ENCODE measurements at places on chromosomes 3 and 15. TPM values are rescaled to one million over a fixed set of nuclear protein-coding genes. Genes with fewer than 3 reads are reported as not detected.
A peak's percentile ranks its signal among the peaks of the same experiment; 100 is the strongest.

- no peak for DNase-seq
These were observed 5.1 kb downstream of the HEMK1 start for GRCh38 chr3:50574444-50574831.

GRCh38 chr15:79431636-79432344 lies at the start of gene MINAR1:
Gene MINAR1, plus strand, starts transcription at chr15:79432336. Its CDS starts 23,812 bp downstream, at chr15:79456148.
- peak; percentile 7 for DNase-seq

CHRD gene
- 3.7 TPM for polyA plus RNA-seq

DUOXA2 gene
- not detected for polyA plus RNA-seq

DNA sequence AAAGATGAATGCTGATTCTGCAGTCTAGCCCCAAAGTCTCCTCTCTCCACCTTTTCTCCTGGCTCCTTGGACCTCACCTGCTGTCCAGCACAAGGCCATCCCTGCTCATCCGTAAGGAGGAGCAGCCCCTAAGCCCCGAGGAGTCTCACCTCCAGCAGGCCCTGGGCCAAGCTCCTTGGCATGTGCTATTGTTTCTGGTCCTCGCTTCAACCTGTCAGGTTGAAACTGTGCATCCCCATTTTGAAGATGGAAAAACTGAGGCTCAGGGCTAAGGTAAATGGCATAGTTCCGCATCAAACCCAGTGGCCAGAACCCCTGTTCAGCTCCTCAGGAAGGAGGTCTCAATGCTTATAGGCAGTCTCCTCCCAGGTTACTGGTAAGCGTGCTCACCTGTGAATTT lies 26.1 kb downstream of the CHDH start:
- DNase-seq, result no peak

GRCh38 chr15:37517191-37517895 lies 417.0 kb upstream of the MEIS2 start:
- DNase-seq, result no peak

SLC12A1 gene
- 0.10 TPM for polyA plus RNA-seq

GRCh38 chr15:66132251-66132816 lies 121.2 kb downstream of the MEGF11 start:
- no peak for DNase-seq

- DNase-seq, result peak; percentile 28
These were observed 73.9 kb upstream of the MFGE8 start for GRCh38 chr15:88986949-88987590.

- no peak for DNase-seq
These were observed 4.8 kb downstream of the GPR15 start for GRCh38 chr3:98536456-98537017.

- no peak for DNase-seq
These were observed 211.7 kb downstream of the MBNL1 start for GRCh38 chr3:152480282-152480953.

CNTN4 gene
- 9.3 TPM for polyA plus RNA-seq

RETNLB gene
- polyA plus RNA-seq, result not detected

DNA sequence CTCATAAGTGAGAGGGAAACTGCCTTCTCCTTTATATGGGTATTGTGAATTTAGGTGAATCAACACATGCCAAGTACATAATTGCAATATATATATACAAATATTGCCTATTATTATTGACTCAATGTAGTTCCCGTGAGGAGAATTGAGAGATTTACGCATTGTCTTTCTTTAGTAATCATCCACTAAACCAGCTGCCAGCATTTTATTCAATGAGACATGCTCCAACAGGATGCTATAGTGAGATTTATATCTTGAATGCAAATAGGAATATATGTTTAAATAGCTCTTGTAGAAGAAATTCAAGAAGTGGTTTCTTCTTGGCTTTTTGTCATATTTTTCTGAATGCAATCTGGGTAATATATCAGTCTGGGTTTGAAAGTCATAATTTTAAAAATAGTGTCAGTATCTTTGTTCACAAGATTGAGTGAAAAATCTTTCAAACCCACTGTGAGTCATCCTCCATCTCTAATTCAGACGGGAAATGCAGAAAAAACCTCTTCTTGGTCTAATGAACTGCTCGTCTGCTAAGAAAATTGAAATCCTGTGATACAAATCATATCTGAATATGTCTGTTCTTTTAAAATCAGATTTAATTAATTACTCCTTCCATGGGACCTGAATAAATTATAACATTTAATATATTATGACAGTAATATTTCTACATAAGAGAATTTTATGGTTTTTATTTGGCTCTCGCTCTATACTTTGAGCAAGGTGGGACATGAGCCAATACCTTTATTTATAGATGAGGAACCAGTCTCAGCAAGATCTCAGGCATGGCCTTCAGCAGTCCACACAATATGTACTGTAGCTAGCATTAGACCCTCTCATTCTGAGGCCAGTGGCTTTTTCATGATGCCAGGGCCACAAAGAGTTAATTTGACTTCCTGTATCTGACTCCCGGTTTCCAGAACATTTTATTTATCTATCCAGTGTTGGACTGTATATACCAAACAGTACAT lies 516.0 kb downstream of the GABRG3 start:
- no peak for DNase-seq

- no peak for DNase-seq
These were observed 133.5 kb upstream of the SGO1 start for GRCh38 chr3:20319551-20319950.

DNA sequence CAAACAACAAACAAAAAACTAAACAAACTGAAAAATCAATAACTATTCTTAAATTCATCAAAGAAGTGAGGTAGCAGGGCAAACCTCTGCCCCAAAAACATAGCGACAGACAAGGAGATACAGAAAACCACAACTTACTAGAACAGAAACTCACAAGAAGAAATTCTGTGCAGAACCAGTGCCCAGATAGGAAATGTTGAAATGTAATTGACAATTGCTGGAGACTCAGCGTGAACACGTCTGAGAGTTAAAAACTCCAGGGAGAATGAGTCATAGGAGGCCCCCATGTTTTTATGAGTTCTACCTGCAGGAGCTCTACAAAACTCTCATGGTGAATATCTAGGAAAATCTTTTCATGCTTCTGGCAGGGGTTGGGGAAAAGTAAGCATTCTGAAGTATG lies 95.5 kb upstream of the SETMAR start:
- DNase-seq, result peak; percentile 20

DNA sequence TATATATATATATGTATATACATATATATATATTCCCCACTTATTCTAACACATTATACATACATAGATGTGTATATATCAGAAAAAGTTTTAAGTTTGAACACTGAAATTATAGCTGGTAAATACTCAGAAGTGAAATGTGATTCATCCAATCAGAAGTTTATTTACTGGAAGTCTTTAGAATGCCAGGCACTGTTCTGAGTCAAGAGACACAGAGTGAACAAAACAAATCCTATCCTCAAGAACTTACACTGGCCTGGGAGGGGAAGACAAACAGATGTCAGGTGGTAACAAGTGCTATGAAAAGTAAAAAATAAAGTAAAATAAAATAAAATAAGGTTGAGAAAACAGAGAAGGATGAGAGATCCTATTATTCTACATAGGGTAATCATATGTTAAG lies 13.4 kb downstream of the DHX36 start:
- no peak for DNase-seq

SPINK8 gene
- polyA plus RNA-seq, result not detected

CKMT1A gene
- polyA plus RNA-seq, result 13.0 TPM

GRCh38 chr3:195597848-195598247 lies 14.1 kb upstream of the APOD start:
- no peak for DNase-seq

PIGB gene
- polyA plus RNA-seq, result 12.6 TPM

GRK7 gene
- not detected for polyA plus RNA-seq

GJD2 gene
- polyA plus RNA-seq, result 0.09 TPM

NR1I2 gene
- polyA plus RNA-seq, result 89.1 TPM

DNA sequence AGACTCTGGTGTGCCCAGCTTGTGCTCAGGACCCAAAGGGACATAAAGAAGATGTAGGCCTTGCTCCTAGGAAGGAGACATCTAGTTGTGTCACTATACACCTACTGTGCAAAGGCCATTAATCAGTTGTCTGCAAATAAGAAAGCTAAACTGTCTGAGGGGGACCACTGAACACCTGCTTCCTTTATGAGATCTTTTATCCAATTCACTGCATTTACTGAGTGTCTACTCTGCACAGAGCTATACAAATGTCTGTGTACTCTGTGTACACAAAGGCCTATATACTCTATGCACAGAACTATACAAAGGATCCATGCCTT lies 124.8 kb downstream of the CTNNB1 start:
- DNase-seq, result no peak

DNA sequence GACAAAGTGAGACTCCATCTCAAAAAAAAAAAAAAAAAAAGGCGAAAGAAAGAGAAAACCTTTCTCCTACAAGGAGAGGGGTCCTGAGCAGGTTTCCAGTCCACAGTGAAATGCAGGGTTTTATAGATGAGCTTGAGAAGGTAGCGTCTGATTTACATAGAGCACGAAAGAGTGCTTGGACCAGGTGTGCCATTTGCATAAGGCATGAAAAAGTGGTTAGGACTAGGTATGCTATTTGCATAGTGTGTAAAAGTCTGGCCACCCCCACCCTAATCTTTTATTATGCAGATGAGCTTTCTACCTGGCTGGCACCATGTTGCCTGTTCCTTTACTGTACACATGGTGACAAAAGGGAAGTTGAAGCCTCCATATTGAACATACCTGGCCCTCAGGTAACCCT lies 13.6 kb upstream of the RNU6-1 start:
- DNase-seq, result no peak

- DNase-seq, result no peak
These were observed 5.5 kb upstream of the LARP6 start for GRCh38 chr15:70859322-70859908.

DNA sequence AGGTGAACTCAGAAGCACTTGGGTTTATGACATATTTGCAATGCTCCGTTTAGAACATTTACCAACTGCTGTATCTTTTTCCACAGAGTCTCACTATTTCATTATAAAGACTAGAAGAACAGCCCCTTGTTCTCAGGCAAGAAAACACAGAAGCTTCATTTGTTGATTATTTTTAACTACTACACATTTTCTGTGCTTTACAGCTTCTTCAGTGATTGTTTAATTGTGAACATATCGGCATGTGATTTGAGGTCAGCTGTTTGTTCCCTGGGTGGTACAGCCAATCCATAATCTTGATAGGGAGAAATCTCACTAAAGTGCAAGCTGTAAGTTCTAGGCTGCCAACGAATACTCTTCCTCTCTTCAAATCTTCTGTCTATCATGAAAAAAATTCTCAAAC lies 31.0 kb upstream of the DLG1 start:
- no peak for DNase-seq
